Upper lobe of right lung (tissue), 1 donor: ENCODE measurements at places on chromosomes 3 and 15.

DNA sequence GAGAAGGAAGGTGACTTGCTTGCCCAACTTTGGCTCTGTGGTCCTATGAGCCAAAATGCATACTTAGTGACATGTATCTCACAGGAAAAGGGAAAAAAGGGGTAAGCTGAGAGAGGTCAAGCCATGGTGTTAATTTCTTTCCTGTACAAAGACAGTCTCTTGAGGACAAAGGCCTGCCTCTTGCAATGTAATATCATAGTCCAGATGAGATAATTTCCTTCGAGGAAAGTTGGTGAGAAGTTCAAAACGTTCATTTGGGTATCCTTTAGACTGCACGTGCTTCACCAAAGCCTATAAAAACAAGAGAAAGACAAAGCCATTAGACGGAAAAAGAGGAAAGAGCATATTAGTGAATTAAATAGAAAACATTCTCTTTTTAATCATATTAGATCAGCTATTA lies 18.4 kb upstream of the TM4SF19 start:
- DNase-seq = no peak

DNA sequence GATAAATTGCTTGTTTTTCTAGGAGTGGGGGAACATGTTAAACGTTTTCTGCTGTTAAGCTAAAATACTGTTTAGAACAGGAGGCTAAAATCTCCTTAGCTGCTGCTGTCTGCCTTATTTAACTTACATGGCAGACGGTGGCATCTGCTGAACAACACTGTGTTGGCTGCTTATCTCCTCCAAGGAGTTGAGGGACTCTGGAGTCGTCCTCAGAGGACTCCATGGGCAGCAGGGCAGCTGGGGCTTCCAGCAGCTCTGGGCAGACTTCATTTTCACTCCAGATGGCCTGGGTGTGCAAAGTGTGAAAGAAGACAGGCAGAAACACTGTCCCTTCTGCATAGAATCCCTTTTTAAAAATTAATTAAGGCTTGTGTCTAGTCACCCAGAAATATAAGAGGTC lies 52.9 kb upstream of the NUDT16 start:
- DNase-seq = no peak

GRCh38 chr3:126447456-126448106 lies 28.1 kb downstream of the ZXDC start:
- DNase-seq = peak; percentile 28

GRCh38 chr3:94115482-94115881 lies 52.6 kb downstream of the NSUN3 start:
- DNase-seq = no peak

DNA sequence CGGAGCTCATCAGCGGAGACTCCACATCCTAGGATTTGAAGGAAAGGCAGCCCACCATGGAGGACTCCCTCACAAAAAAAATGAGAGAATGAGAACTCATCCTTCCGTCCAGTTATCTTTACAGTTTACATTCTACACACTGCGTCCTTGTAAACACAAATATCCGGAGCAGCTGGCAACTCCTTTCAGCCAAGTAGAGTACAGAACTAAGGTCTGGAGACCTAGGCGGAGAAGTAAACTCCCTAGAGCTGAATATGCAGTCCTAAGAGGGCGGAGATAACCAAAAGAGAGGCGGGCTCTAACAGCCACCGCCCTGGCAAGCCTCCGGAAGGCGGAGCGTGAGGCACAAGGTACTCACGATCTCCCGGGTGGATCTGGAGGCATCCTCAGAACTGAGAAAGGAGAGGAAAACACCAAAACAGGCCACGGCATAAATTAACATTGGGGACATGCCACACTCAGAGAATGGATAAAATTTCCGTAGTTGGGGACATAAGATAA lies 924 bp upstream of the SIN3A start:
- peak; percentile 91 for DNase-seq

- no peak for DNase-seq
Observed at GRCh38 chr15:93520206-93520605, 431.2 kb upstream of the RGMA start.

DNA sequence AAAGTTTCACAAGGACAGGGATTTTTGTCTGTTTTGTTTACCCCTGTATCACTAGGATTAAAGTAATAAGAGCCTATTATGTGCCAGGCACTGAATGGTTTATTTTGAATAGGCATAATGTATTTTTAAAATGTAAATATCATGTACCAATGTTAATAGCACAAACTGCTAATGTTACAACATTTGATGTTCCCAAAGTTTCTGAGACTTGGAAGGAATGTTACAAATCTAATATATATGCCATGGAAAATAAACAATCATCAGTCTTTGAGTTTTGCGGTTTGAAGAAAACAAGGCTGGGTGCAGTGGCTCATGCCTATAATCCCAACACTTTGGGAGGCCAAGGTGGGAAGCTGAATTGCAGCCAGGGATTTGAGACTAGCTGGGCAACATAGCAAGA lies 159.4 kb downstream of the CDIN1 start:
- DNase-seq = no peak

GRCh38 chr3:50615190-50615589 lies 1.8 kb upstream of the MAPKAPK3 start:
- DNase-seq = no peak

DNA sequence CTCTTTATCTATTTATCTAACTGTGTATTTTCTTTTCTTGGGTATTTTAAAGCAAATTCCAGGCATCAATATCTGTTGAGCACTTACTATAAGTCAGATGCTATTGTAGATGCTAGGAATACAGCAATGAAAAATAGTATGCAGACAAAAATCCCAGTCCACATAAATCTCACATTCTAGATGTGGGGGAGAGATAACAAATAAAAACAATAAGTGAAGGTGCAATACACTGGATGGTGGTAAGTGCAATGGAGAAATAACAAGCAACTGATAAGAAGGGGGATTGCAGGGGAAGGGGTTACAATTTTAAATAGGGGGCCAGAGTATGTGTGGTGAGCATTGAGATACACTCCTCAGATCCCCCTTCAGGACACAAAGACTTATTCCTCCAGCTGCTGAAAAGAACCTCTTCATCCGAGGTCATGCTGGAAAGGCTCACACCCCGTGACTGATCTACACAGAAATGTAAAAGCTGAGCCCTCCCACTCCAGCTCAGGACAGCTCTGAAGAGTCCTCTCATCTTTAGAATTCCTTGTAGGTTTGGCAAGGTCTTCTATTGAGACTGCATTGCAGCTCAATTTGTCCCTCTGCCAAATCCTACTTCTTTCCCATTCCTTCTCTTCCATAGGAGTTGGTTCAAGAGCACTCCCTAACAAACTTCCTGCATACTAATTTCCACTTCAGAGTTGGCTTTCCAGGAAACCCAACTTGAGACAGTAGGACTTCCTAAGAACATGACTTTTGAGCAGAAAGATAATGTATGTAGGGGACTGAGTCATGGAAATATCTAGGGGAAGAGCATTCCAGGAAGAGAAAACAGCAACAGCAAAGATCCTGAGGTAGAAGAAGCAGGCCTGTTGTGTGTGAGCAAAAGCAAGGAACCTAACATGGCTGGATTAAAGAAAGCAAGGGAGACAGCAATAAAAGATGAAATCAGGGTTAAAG lies 8.1 kb upstream of the SCG3 start:
- DNase-seq = no peak

DNA sequence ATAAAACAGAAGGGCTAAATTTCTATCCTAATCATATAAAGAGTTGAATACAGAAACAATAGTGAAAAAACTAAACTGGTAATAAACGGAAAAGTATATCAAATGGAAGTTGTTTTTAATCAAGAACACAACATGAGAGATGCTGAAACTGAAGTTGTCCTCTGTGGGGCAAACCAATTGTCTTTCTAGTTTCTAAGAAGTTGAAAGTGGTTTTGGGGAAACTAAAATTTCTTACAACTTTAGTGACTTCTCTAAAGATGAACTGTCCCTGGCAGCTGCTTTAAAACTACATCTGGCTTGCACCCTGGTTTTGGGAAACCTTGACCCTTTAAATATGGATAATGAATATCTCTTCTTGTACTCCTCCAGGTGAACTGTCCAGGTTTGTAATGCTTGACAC lies 155.6 kb downstream of the ADAM10 start:
- no peak for DNase-seq

GRCh38 chr15:70825841-70826240 lies 28.1 kb downstream of the LARP6 start:
- no peak for DNase-seq

- no peak for DNase-seq
Observed at GRCh38 chr15:59879506-59880265, 124.4 kb upstream of the FOXB1 start.

GRCh38 chr15:36782681-36783080 lies 203.3 kb downstream of the CDIN1 start:
- DNase-seq = no peak

GRCh38 chr3:48601622-48601994 lies 6.5 kb upstream of the COL7A1 start:
- DNase-seq = no peak

DNA sequence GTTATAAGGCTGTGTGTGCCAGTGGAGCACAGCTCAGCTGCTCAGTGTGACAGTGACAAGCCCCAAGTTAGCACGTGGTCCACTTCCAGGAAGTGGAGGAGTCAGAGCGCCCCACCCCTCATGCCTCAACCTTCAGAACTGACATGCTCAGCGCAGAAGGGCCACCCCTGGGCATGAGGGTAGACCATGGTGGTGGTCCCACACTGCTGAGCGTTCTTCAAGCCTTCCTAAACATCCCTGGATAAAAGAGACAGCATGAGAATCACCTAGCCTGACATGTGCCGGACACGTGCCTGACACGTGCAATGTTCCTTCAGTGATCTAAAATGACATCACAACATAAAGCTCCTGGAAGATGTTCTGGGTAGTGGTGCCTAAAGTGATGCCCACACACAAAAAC lies 16.8 kb downstream of the ATP10A start:
- DNase-seq = no peak

DNA sequence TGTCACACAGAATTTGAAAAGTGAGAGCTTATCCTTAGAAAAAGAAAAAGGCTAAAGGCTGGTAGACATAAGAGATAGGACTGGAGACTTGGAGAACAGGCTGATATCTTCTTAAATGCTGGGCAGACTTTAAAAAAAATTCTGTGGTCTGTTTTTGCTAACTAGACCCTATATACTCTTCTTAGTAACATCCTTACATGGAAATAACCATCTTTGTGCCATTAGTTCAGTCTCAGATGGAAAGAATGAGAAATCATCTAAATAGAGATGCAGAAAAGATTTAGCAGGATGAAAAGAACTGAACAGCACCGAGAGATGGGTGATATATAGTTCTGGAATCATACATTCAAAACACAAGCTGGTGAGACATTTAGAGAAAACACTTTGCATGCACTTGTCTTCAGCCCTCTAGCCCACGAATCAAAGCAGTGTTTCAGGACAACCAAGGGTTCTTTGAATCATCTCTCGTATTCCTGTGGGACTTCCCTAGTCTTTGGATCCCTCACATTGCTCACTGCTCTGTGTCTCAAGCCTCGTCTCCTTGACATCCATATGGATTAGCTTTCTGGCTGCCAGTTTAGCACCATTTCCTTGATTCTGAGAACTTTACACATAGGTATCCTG lies 93.0 kb upstream of the LYSMD4 start:
- no peak for DNase-seq

DNA sequence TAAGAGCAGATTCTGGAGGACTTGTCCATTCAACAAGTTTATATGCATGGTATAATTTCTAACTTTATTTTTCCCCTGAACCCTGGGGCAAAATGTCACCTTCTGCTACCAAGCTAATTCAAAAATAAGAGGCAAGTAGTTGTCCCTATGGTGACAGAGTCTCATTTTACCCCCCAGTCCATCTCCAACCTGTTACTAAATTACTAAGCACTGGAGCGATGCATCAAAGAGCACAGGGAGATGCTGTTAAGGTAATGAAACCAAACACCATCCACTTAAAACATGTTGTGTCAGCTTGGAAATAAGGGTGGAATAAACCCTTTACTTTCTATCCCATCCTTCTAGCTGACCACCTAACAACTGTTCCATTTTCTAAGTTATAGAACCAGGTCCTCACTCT lies 417.4 kb upstream of the ATP11B start:
- no peak for DNase-seq

GRCh38 chr3:166499636-166500035 lies 662.4 kb upstream of the BCHE start:
- DNase-seq = no peak

GRCh38 chr15:89486726-89487050 lies 9.7 kb downstream of the RHCG start:
- peak; percentile 81 for DNase-seq

- no peak for DNase-seq
Observed at GRCh38 chr15:85312486-85312885, 67.9 kb upstream of the AKAP13 start.
